ENCODE measurements at places on chromosomes 4 and X. TPM values are rescaled to one million over a fixed set of nuclear protein-coding genes. Genes with fewer than 3 reads are reported as not detected.

The SLC34A2 gene
- total RNA-seq: not detected

The SPIN3 gene
- 7.6 TPM for total RNA-seq

The ADGRL3 gene
- total RNA-seq: not detected

The MAGEA10 gene
- total RNA-seq: not detected

The GAGE2A gene
- not detected for total RNA-seq

The ASB12 gene
- total RNA-seq: 0.15 TPM

The NHSL2 gene
- 0.31 TPM for total RNA-seq

The PAGE2B gene
- total RNA-seq: not detected
